ENCODE measurements at places on chromosomes 12 and 14. TPM values are rescaled to one million over a fixed set of nuclear protein-coding genes. Genes with fewer than 3 reads are reported as not detected.

DNA sequence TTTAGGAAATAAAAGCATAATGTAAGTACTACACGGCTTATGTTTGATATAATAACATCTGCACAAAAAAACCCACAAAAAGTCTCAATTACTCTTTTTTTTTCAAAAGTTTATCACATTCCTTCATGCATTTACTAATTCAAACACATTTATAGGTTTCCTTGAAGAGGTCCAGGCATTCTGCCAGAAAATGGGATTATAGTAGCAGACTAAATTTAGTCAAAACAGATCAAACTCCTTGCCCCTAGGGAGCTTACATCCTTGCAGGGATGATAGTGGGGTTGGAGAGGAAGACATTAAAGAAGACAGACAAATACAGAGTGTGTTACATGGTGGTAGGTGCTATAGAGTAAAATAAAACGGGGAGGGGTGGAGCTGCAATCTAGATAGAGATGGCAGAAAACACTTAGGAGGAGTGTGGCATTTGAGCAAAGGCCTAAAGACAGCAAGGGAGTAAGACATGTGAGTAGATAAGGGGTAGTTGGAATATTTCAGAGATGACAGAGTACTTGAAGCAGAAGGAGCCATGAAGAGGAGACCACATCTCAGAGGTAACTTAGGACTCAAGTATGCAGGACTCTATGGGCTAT is 266.9 kb downstream of the PPFIA2 start:
- no peak overlapping the region for H3K27ac ChIP-seq
- DNase-seq, result no peak
- H3K27me3 ChIP-seq, result no peaks in the 10 kb centered on the region

- H3K27me3 ChIP-seq, result no peaks in the 10 kb centered on the region
- H3K4me1 ChIP-seq, result peaks cover 9% of the 10 kb centered on the region
- no peak for DNase-seq
- no peak overlapping the region for H3K4me3 ChIP-seq
These were observed 33.4 kb downstream of the KITLG start for GRCh38 chr12:88546853-88547252.

Gene KRT77
- not detected for total RNA-seq

DNA sequence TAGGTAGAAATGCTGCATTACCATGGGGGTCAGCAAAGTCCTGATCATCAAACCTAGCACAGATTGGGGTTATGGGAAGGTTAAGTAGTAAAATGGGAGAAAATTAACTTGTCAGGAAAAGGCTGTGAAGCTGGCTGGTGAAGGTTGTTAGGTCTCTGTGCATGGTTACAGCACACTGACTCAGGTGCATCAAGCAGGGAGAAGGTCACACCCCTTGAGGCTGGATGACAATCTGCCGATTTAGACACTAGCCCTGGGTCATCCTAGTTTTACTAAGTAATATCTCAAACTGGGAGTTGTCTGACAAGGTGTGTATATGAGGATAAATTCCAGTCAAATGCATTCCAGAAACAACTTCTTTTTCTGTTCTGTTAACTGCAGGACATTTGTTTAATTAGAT is 271.1 kb upstream of the LRIG3 start:
- DNase-seq, result no peak
- H3K4me3 ChIP-seq, result no peak overlapping the region
- H3K4me1 ChIP-seq, result no peaks in the 10 kb centered on the region
- H3K27ac ChIP-seq, result no peak overlapping the region
- no peaks in the 10 kb centered on the region for H3K27me3 ChIP-seq

GRCh38 chr14:105171004-105171673 is 2.6 kb upstream of the JAG2 start:
- H3K36me3 ChIP-seq, result no peaks in the 10 kb centered on the region
- no peak overlapping the region for H3K27ac ChIP-seq

All from thoracic aorta (tissue), 2 donors.